Activated T-helper 9 cell treated with anti-CD3 and anti-CD28 coated beads, Interleukin-2, amount 50 U/mL, for 16 hours (primary cell): ENCODE measurements at places on chromosomes 5 and 9.

DNA sequence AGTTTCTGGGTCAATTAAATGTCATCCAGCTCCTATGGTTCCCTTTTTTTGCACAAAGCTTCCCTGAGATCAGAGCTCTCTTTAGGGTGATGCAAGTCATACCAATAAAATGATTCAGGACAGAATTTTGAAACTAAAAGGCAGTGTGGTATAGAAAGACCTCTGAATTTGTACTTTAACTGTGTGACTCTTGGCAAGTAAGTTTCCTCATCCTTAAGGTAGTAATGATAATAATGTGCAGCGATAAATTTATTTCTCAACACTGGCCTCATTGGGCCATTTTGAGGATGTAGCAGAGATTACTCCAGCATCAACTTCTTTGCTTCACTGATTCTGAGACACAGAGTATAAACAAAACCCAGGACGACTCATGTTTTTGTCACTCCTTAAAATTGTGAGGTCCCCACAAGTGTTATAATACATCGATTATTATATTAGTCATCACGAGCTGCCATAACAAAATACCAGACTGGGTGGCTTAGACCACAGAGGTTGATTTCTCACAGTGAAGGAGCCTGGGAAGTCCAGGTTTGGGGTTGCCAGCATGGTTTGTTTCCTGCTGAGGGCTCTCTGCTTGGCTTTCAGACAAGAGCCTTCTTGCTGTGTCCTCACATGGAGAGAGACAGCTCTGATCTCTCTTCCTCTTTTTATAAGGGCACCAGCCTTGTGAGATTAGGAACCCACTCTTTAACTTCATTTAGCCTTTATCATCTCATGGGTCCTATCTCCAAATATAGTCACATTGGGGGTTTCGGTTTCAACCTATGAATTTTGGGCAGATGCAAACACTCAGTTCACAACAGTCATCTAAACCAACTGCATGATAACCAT, 293.0 kb downstream of the ZNF608 start:
- no peak for DNase-seq

DNA sequence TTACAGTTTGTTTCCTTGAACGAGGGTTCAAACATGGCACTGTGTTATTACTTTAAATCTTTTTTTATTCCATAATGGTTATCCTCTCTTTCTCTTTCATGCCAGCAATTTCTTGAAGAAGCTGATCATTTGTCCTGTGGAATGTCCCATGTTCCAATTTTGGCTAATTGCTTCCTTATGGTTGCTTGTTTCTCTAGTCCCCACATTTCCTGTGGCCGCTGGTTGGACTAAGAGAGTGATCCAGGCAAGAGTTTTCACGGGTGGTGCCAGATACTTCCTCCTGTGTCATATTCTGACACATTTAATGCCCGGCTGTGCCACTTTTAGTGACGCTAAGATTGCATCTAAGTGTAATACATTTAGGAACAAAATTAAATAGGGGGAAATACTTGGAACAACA, 83.8 kb upstream of the FAM169A start:
- DNase-seq = no peak

- DNase-seq = no peak
These were observed 126.7 kb downstream of the DCP2 start for GRCh38 chr5:113103330-113103729.

DNA sequence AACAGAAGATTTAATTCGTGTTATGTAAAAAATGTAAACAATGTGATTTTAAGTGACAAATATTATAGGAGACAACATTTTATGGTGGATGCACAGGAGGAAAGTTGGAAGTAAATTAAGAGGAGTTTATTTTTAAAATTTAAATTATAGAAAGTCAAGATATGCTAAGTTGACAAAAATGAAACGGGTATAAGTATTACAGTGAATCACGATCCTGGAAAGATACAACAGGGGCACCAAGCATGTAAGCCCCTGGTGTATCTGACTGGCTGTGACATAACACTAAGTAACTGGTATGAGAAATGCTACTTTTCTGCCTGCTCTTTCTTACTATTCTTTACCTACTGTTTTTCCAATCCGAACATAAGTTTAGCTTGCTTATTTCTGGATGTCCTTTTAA, 419.8 kb upstream of the CHD1 start:
- DNase-seq = no peak

GRCh38 chr9:31715250-31715649, 669.2 kb upstream of the ACO1 start:
- no peak for DNase-seq

DNA sequence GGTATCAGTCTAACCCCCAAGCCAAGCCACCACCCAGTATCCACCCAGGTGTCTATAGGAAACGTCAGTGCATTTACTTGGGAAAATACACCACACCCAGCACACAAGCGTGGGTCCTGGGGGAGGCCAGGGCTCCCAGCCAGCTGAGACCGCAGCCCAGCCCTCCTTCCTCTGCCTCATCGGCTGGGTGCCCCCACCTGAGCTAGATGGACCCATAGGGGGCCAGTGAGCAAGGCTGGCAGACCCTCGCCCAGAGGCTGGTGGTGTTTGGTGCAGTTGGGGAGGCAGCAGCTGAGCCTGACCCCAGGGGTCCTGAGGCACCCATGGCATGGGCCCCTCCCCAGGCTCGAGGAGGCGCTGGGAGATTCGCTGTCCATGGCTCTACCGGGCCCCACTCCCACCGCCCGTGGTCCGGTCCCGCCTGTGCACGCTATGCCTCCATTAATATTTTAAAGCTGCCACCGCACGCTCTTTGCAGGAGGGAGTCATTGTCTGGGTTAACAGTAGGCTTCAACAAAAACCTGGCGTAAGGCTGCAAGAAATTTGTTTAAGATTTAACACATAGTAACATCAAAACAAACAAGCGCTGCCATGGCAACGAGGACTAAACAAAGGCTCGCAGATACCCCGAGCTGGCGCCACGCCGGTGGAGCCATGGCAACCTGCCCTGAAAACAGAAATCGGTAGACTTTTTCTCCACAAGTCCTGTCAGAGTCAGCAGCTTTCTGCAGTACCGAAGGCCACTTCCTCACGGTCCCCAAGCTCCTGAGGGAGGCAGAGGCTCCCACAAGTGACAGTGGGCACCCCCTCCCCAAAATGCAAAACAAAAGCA, 20.6 kb downstream of the TPPP start:
- DNase-seq = peak; percentile 59

DNA sequence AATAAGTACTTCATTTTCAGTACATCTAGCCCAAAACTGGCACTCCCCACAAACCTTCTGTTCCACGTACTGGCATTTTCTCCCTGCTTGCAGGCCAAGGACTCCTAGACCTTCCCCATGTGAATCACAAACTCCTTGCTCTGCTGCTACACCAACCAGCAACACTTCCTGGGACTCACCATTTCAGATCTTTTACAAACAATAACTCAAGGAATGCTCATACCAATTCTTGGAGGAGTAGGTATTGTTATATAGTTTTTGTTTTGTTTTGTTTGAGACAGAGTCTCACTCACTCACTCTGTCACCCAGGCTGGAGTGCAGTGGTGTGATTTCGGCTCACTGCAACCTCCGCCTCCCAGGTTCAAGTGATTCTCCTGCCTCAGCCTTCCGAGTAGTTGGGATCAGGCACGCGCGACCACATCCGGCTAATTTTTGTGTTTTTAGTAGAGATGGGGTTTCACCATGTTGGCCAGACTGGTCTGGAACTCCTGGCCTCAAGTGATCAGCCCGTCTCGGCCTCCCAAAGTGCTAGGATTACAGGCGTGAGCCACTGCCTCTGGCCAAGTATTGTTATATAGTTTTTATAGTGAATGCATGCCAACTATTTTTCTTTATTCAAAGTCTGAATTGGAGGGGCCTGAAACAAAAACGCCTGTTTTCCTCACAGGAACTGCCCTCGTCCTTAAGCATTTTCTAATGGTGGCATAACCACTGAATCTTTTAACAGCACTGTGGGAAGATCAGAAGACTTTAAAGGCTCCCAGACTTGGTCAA, 210.8 kb downstream of the TSSK1B start:
- DNase-seq = no peak
